Hepatocyte (in vitro differentiated cells): ENCODE measurements at places on chromosomes 11 and 22. TPM values are rescaled to one million over a fixed set of nuclear protein-coding genes. Genes with fewer than 3 reads are reported as not detected.

DNA sequence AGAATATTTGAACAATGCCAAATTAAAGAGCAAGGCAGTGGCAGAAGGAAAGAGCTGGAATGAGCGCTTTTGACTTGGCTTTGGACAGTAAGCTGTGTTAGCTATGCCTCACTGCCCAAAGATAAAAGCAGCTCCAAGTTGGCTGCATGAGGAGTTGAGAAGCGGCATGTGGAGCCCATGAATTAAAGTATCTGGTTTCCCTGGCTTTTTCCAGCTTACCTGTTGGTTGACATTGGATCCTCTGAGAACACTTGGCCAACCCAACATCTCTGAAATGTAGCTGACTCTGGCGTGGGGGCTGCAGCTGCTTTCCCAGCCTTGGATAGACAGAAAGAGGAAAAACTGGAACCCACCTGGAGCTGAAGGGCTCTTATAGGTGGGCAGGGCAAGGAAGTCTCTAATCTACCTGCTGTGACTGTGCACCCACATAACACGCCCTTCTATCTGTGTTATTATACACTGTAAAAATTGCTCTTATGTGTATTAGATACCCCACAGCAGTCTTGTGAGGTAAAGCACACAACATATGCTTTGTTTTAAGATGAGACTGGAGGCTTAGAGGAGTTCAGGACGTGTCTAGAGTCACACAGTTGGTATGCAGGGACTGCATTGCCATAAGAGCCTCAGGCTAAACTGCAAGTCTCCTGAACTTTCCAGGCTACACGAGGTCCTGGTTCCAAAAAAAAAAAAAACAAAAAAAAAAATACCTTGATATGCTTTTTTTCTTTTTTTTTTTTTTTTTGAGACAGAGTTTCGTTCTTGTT is 5.8 kb downstream of the UBASH3B start:
- no peak for DNase-seq

GRCh38 chr22:40383905-40384304 is 13.5 kb downstream of the SGSM3 start:
- no peak for DNase-seq

GRCh38 chr22:40493441-40493840 is 123.0 kb downstream of the SGSM3 start:
- DNase-seq, result no peak

DNA sequence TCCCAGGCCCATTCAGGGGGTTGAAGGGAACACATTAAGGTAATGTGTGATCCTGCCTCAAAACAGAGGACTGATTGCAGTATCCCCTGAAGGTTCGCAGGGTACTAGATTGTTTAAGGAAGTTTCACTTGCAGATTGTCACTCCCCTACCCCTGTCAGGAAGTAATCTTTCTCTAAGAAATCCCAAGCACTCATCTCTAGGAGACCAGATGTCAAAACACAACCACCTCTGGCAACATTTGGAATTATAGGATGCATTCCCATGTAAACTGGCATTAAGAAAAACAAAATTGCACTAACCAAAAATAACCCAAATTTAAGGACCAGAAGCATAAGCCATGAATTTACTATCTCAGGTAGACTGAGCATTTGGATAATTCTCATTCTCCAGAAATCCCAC is 1.6 kb downstream of the MRPL17 start:
- DNase-seq, result no peak

Gene DSCAML1
- total RNA-seq, result 2.6 and 3.2 TPM in 2 replicates

Gene MMP27
- not detected in 2 replicates for total RNA-seq

DNA sequence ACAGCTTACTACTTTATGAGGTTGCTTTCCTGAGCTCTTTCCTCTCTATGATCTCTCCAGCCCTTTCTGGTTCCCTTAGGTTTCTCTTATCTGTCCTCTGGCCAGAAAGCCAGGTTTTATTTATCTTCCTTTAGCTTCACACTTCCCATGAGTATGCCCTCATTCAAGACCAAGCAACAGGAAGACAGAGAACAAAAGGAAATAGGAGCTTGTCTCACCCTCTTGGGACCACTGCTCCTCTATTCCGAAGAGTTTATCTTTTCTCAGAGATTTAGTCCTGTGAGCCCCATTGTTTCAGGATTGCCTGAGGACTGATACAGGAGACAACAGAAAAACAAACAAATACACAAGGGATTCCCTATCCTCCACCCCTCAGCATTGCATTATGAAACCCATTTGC is 62.4 kb upstream of the CCDC179 start:
- no peak for DNase-seq

- DNase-seq, result peak; percentile 93
These were observed 7.6 kb upstream of the SERPINH1 start for GRCh38 chr11:75554258-75555022.

DNA sequence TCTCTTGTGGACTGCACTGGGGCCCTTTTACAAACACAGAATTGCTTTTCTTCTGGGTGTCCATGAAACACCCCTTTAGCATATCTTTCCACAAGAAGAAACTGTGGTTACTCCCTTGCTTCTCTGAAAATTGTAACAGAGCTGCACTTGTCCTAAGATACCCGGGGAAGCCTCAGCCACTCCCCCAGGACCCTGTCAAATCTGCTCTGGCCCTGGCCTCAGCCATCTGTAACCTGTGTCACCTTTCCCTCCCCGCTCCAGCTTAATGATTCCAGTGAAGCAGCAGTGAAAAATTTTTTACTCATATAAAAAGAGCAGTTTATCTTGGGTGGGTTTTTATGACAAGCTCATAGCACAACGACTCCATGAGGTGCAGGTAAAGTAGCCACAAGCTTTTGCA is 3.4 kb upstream of the DUSP18 start:
- no peak for DNase-seq

GRCh38 chr11:19091366-19091765 is 25.6 kb upstream of the ZDHHC13 start:
- DNase-seq, result no peak

DNA sequence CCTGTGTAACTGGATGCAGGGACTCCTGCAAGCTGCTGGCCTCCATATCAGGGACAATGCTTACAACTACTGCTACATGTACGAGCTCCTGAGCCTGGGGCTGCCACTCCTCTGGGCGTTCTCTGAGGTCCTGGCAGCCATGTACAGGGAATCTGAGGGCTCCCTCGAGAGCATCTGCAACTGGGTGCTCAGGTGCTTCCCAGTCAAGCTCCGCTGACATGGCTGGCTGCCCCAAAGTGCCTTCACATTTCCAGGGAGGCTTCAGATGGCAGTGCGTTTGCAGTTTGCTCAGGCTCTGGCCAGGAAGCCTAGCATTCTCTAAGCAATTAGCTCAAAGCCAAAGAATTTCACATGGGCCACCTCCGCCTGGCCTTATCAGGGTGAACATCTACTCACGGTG is 117.4 kb upstream of the PARVA start:
- DNase-seq, result no peak

DNA sequence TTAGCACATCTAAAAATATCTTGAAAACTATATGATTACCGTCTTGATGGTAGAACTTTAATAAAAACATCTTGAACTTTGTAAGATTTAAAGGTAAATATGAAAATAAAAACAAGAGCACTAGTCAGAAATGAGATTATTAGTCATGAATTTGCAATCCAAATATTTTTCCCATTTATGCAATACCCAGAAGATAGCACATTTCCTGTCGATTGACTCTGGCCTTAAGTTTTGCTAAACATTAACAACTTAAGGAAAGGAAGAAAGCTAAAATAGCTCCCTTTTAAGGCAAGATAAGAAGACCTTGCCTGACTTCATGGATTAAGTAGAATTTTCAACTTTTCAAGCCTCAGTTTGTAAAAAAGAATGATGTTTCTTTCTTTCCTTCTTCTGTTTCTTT is 1374.7 kb upstream of the RAG2 start:
- no peak for DNase-seq

Gene INPP5J
- total RNA-seq, result 3.4 and 3.5 TPM in 2 replicates

- DNase-seq, result no peak
These were observed 6.5 kb upstream of the CAPN5 start for GRCh38 chr11:77060234-77060633.

- DNase-seq, result no peak
These were observed 63.8 kb downstream of the IGLL1 start for GRCh38 chr22:23516304-23516703.

Gene DDX10
- total RNA-seq, result 13.9 and 17.2 TPM in 2 replicates

DNA sequence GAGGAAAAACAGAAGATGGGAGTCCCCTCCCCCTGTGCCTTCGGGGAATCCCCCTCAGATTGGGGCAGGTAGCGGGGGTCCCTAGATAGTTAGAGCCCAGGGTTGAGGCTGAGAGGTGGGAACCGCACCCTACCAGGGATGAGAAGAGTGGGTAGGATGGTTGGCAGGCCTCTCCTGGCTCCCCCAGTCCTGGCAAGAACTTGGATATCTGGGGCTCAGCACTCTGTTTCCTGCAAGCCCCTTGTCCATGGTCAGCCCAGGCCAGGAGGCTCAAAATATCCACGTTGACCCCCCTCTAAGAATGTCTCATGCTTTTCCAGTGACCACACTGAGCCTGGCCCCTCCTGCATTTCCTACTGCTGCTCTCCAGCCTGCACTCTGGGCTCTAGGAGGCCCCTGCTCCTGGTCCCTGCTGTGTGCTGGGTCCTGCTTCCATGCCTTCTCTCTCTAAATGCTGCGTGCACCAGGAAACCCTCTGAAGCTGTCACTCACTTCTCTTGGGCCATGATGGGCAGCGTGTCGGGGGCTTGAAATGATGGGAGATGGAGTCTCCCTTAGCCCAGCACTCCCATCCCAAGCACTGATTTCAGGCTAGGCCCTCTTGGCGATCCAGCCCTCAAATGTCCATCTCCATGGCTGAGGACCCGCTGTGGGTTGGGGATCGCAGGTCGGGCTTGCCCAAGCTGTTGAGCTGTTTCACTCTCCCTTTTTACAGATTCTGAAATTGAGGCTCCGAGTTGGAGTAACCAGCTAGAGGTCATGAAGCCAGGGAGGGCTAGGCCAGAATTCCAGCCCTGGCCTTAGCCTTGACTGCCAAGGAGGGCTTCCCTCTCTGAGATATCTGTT is 2.0 kb downstream of the MAP3K11 start:
- DNase-seq, result no peak

DNA sequence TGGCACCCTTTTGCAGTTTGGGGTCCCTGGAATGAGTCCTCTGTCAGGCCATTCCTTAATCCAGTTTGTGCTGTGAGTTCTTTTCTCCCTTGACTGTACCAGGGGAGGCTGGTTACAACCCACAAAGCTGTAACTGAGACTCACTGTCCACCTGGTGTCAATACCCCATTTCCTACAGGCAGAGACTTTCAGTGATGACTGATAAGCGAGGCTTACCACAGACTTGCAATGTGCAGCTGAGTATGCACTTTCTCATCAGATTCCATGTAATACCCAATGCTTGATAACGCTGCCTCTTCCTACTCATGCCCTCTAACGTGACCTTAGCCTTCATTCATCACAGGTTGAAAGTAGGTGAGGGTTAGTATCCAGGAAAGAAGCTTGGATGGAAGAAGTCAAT is 120.1 kb downstream of the INSC start:
- DNase-seq, result no peak

- peak; percentile 20 for DNase-seq
These were observed 222.2 kb downstream of the C11orf87 start for GRCh38 chr11:109644152-109644551.

DNA sequence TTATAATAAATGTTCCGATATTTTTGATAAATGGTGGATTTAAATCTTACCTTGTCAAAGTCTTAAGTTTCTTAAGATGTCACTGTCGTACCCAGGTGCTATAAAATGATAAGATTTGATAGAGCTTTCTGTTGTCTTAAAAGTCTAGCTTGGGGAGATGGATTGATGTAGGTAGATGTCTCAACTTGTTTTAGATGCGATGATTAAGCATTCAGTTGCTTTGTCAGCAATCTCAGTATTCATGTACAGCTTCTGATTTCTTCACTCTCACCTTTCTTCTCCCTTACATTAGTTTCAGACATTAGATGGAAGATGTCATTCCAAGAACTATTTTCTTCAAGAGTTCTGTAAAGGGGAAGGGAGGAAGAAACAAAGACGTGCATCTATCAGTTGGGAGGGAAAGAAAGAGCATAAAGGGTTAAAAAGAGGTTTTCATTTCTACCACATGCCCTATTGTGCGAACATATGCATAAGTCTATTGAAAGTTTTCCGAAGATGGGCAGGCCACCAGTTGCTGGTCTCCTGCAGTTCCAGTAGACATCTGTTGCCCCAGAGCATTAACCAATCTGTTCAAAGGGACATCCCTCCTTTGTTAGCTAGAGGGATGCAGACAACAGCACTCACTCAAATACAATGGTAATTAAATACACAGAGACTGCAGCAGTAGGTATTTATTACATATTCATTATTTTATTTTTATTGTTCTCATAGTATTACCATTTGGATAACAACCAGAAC is 38.4 kb downstream of the ZC3H12C start:
- DNase-seq, result no peak

Gene LARGE2
- 4.3 and 4.7 TPM in 2 replicates for total RNA-seq

- no peak for DNase-seq
These were observed 84.2 kb downstream of the CTTN start for GRCh38 chr11:70482529-70482917.

Gene LRRC74B
- total RNA-seq, result 0.20 TPM in 1 of 2 replicates, not detected in the other

GRCh38 chr11:12285106-12285505 is 92.3 kb upstream of the PARVA start:
- DNase-seq, result no peak

DNA sequence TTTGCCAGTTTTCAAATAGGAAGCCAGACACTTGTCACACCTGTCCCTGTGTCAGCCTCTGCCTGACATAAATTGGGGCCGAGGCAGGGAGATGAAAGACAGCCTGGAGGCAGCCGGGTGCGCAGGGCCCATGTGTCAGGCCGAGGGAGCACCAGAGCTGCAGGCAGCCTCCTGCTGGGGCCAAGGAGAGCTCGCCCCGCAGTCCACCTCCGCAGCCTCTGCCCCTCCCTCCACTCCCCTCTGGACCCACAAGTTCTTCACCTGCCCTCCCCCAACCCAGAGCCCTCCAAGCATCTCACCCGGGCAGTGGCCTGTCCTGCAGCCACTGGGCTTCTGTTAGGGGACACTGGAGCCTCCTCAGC is 8.8 kb downstream of the RTN4R start:
- DNase-seq, result no peak

Gene ACTN3
- total RNA-seq, result not detected in 2 replicates

- DNase-seq, result no peak
These were observed 862 bp downstream of the APBB1 start for GRCh38 chr11:6417907-6418556.

DNA sequence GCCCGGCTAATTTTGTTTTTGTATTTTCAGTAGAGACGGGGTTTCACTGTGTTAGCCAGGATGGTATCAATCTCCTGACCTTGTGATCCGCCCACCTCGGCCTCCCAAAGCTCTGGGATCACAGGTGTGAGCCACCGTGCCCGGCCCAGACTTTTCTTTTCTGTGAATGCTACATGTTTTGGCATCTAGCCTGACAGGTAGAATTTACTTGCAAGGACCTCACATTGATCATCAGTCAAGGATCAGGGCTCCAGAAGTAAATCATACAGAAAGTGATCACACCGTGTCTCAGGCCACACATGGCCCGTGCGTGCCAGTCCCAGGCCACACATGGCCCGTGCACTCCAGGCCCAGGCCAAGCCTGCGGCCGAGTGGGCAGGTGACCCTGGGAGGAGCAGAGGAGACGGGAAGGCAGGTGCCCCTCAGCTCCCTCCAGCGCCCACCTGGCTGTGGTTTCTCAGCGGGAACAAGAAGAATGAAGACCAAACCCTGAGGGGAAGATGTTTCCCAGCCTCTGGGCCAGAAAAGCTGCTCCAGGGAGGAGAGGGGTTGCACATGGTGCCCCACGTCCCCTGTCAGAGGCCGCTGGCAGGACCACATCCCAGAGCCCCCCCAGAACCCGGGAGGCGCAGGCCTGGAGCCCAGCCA is 76.2 kb downstream of the BRD1 start:
- DNase-seq, result no peak

Gene KLHL35
- 0.63 and 0.88 TPM in 2 replicates for total RNA-seq

Gene CARD18
- total RNA-seq, result not detected in 2 replicates
